ENCODE measurements at places on chromosomes 13 and 19. TPM values are rescaled to one million over a fixed set of nuclear protein-coding genes. Genes with fewer than 3 reads are reported as not detected.

GRCh38 chr13:31963631-31964030, 67.9 kb upstream of the FRY start:
- peaks cover 1% of the 10 kb centered on the region for H3K4me1 ChIP-seq
- no peaks in the 10 kb centered on the region for H3K27me3 ChIP-seq
- H3K4me3 ChIP-seq: no peak overlapping the region
- no peaks in the 10 kb centered on the region for H3K36me3 ChIP-seq

- DNase-seq: no peak
- H3K4me1 ChIP-seq: no peaks in the 10 kb centered on the region
- no peaks in the 10 kb centered on the region for H3K27me3 ChIP-seq
- H3K36me3 ChIP-seq: no peaks in the 10 kb centered on the region
- no peak overlapping the region for H3K4me3 ChIP-seq
These were observed 45.3 kb downstream of the NFIC start for GRCh38 chr19:3411636-3412035.

DNA sequence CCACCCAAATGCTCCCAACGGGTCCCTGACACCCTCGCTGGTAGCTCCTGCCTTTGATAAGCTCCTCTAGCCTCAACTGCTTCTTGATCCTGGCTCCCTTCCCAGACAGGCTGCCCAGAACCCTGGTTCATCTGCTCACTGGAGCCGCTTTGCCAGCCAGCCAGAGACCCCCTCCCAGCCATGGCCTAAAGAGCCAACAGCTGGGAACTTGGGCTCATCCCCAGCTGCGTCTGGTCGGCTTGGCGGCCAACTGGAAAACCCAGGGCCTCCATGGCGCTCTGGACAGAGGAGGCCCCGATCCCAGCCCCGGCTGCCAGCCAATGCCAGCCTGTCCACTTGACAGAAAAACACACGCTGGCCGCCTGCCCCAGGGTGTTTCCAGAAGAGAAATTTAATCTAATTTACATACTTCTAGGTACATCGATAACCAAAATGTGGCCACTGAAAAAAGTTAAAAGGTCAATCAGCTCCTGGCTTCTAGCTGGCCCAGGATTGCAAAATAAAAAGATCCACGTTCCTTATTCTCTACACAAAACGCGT, 3.0 kb upstream of the AKAP8L start:
- no peaks in the 10 kb centered on the region for H3K4me1 ChIP-seq
- peaks cover 7% of the 10 kb centered on the region for H3K36me3 ChIP-seq
- H3K4me3 ChIP-seq: no peak overlapping the region

DNA sequence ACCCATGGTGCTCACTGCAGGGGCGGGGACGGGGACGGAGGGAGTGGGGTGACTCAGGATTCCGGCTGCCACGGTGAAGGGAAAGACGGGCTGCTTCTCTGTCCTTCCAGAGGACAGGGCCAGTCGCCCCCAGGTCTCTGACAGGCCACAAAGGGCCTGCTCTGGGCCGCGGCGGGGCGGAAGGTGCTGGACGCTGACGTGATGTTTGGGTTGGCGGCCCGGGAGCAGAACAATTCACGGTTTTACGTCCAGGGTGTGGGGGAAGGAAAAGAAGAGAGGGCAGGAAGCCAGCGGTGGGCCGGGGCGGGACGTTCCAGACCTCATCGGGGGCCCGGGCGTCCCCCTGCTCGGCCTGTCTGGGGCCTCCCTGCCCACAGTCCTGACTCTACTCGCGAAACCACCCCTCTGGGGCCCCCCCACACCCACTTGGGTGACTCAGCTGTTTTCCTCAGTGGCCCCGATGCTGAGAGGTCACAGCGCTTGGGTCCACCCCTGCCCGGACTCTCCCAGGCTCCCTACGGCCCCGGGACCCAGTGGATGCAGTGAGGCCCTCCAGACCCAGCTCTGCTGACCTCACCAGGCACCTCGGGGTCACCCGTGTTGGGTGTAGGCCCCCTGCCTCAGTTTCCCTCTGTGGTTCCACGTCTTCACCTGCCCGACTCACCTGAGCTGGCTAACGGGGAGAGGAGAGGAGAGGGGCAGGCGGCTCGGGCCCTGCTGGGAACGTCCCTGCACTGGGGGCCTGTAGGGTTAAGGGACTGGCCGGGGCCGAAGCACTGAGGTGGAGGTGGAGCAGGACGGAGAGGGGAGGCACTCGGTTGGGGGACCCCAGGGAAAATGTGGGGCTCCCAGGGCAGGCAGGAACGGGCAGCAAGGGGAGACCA, 29.2 kb downstream of the PIP5K1C start:
- H3K27ac ChIP-seq: peak overlapping the region; percentile 91
- H3K4me1 ChIP-seq: no peaks in the 10 kb centered on the region
- peak overlapping the region; percentile 15 for H3K4me3 ChIP-seq
- no peaks in the 10 kb centered on the region for H3K27me3 ChIP-seq
- no peaks in the 10 kb centered on the region for H3K36me3 ChIP-seq

- H3K4me1 ChIP-seq: no peaks in the 10 kb centered on the region
- no peak for DNase-seq
- H3K4me3 ChIP-seq: no peak overlapping the region
- no peak overlapping the region for H3K27ac ChIP-seq
- no peaks in the 10 kb centered on the region for H3K36me3 ChIP-seq
These were observed 265.6 kb downstream of the GPC5 start for GRCh38 chr13:91664039-91664438.

- no peaks in the 10 kb centered on the region for H3K27me3 ChIP-seq
- H3K36me3 ChIP-seq: no peaks in the 10 kb centered on the region
- peak overlapping the region; percentile 52 for H3K4me3 ChIP-seq
These were observed 902 bp upstream of the ZNF428 start for GRCh38 chr19:43620061-43621001.

Gene LGI4
- total RNA-seq: 17.5 TPM
